Thymus (tissue), 14 donors: ENCODE measurements at places on chromosomes 12 and 14. TPM values are rescaled to one million over a fixed set of nuclear protein-coding genes. Genes with fewer than 3 reads are reported as not detected.

DNA sequence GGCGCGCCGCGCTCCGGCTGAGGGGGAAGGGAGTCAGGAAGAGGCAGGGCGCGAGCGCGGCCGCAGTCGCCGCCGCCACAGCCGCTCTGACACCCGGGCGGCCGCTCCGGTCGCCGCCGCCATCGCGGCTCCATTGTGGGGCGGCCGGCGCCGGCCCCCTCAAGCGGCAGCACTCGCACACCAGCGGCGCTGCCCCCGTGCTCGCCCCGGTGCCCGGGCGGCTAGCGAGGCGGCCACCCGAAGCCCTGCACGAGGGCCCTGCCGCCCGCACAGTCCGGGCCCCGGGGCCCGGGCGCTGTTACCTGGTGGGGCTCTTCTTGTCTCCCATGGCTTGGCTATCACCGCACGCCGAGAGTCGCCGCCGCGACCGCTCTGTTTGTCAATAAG is 202 bp downstream of the YAF2 start:
- H3K4me3 ChIP-seq: peak overlapping the region; percentile 70
- H3K27ac ChIP-seq: peak overlapping the region; percentile 88
- no peak for DNase-seq

GRCh38 chr12:11839091-11839641 is 189.7 kb downstream of the ETV6 start:
- H3K27ac ChIP-seq: peak overlapping the region; percentile 56
- peaks cover 37% of the 10 kb centered on the region for H3K36me3 ChIP-seq
- no peaks in the 10 kb centered on the region for H3K27me3 ChIP-seq
- peaks cover 13% of the 10 kb centered on the region for H3K4me1 ChIP-seq

Gene TMEM116
- 12.7 TPM for total RNA-seq

Gene VWF
- 6.7 TPM for total RNA-seq

DNA sequence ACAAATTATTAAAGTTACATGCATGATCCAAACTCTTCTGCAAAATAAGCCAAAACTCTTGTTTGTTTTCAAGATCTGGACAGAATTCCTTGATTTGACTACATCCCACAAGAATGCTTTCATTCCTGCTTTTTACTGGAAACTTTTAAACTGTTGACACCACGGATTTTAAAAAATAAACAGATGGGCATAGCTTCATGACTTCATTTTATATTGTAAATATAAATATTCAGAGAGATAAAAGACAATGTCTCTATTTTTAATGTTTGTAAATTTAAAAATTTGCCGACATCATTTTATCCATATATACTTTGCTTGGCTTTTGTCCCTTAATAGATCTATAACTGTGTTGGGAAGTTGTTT is 134.3 kb upstream of the DCN start:
- no peak overlapping the region for H3K27ac ChIP-seq
- no peaks in the 10 kb centered on the region for H3K27me3 ChIP-seq
- no peaks in the 10 kb centered on the region for H3K4me1 ChIP-seq
- DNase-seq: no peak

- H3K4me3 ChIP-seq: no peak overlapping the region
- H3K36me3 ChIP-seq: no peaks in the 10 kb centered on the region
- H3K27me3 ChIP-seq: peaks cover 3% of the 10 kb centered on the region
- no peaks in the 10 kb centered on the region for H3K4me1 ChIP-seq
- no peak for DNase-seq
These were observed 16.6 kb downstream of the RFLNA start for GRCh38 chr12:124311292-124312109.

Gene KRT75
- total RNA-seq: 0.14 TPM

GRCh38 chr14:71115821-71116567 is 208.7 kb downstream of the PCNX1 start:
- H3K27ac ChIP-seq: no peak overlapping the region
- DNase-seq: no peak
- H3K4me1 ChIP-seq: no peaks in the 10 kb centered on the region
- no peak overlapping the region for H3K4me3 ChIP-seq
- no peaks in the 10 kb centered on the region for H3K27me3 ChIP-seq

DNA sequence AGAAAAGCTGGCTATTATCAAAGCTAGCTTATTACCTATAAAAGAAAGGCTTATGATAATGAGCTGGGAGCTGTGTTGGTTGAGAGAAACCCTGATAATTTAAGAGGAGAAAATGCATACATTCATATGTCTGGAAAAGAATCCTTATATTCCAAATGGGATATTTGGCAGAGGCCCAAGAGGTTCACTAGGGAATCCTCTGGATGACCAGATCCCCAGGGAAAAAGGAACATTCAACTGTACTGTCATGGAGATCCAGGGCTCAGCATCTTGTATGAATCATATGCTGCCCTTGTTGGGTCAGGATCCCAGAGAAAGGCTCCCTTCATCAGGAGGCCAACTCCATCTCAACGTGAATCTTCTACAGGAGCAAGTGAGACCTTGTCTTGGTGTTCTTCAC is 16.6 kb upstream of the FBXO34 start:
- H3K4me3 ChIP-seq: no peak overlapping the region
- H3K4me1 ChIP-seq: no peaks in the 10 kb centered on the region

Gene LRIG3
- 24.8 TPM for total RNA-seq

DNA sequence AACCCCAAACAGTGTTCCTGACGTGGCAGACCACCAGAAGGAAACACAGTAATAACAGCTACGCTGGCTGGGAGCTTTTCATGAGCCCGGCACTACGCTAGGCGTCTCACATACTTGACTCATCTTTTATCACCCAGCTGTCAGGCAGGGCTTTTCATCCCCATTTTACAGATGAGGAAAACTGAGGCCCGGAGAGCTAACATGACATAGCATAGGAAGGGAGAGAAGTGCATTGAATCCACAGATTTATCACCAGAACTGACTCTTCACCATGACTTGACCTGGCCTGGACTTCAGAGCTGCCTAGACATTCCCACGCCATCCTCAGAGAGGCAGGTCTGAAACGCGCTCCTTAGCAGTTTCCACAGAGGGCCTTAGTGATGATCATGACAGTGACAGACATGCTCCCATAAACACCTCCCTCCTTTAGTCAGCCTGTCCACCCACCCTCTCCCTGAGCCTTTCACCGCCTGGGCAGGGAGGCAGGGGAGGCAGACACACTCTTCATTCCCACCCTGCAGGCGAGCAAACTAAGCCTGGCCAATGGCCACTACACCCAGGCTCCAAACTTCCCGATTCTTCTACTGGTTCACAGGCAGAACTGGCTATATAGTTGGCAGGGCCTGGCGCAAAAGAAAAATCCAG is 56.2 kb downstream of the RBM19 start:
- H3K4me3 ChIP-seq: no peak overlapping the region
- H3K4me1 ChIP-seq: peaks cover 2% of the 10 kb centered on the region
- no peaks in the 10 kb centered on the region for H3K36me3 ChIP-seq
- no peak overlapping the region for H3K27ac ChIP-seq
- no peaks in the 10 kb centered on the region for H3K27me3 ChIP-seq
- no peak for DNase-seq

DNA sequence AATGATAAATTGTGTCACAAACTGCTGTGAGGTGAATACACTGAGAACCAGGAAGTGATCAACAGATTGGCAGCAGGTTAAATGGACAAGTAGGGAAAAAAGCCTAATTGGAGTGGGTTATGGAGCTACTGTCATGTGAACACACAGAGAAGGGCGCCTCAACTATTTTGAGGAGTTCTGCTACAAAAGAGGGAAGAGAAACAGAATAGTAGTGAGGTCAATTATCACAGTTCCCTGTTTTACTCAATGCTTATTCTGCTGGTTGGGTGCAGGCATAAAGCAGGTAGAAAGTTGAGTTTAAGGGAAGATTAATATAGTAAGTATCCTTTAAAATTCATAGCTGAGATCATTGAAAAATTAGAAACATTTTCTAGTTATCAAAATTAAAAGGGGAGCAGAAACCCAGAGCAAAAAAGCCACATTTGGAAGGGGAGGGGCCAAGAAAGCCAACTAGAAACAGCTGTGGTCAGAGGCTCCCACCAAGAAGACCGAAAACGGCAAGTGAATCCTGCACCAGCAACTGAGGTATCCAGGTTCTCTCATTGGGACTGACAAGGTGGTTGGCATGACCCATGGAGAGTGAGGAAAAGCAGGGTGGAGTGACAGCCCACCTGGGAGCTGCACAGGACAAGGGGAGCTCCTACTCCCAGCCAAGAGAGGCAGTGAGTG is 105.7 kb downstream of the ZC3H14 start:
- no peaks in the 10 kb centered on the region for H3K36me3 ChIP-seq
- H3K27me3 ChIP-seq: no peaks in the 10 kb centered on the region
- DNase-seq: no peak
- no peak overlapping the region for H3K4me3 ChIP-seq
- H3K4me1 ChIP-seq: no peaks in the 10 kb centered on the region

Gene RDH11
- 36.8 TPM for total RNA-seq

Gene HOXC11
- not detected for total RNA-seq

Gene MSI1
- total RNA-seq: 0.05 TPM

DNA sequence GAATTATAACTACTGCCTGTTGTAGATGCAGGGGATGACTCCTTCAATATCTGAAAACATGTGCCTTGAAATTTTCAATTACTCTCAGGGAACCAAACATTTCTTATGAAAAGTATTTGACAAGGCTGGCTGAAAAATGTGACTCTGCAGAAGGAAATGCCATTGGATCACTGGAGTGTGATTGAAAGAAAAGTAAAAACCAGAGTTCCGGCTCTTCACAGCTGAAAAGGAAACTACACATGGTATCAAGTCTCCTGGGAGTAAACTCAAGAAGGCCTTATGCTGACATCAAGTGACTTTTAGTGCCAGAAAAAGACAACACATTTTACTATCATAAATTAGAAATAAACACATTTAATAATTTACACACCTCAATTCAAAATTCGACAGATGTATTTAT is 693.0 kb downstream of the LRFN5 start:
- H3K27ac ChIP-seq: no peak overlapping the region
- H3K27me3 ChIP-seq: no peaks in the 10 kb centered on the region
- H3K4me1 ChIP-seq: no peaks in the 10 kb centered on the region

Gene ACOT4
- 0.76 TPM for total RNA-seq

DNA sequence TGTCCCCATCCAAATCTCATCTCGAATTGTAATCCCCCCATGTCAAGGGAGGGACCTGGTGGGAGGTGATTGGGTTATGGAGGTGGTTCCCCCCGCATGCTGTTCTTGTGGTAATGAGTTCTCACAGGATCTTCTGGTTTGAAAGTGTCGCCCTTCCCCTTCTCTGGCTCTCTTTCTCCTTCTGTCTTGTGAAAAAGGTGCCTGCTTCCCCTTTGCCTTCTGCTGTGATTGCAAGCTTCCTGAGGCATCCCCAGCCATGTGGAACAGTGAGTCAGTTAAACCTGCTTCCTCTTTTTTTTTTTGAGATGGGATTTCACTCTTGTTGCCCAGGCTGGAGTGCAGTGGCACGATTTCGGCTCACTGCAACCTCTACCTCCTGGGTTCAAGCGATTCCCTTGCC is 104.0 kb downstream of the CCDC91 start:
- H3K4me3 ChIP-seq: no peak overlapping the region
- no peaks in the 10 kb centered on the region for H3K27me3 ChIP-seq
- H3K27ac ChIP-seq: no peak overlapping the region

- H3K36me3 ChIP-seq: no peaks in the 10 kb centered on the region
- no peak overlapping the region for H3K4me3 ChIP-seq
- no peak for DNase-seq
- H3K27me3 ChIP-seq: peaks cover 32% of the 10 kb centered on the region
- no peaks in the 10 kb centered on the region for H3K4me1 ChIP-seq
These were observed 22.2 kb upstream of the EDDM3A start for GRCh38 chr14:20723488-20723887.

- H3K36me3 ChIP-seq: no peaks in the 10 kb centered on the region
- no peak overlapping the region for H3K27ac ChIP-seq
- no peak for DNase-seq
- no peaks in the 10 kb centered on the region for H3K4me1 ChIP-seq
These were observed 270.4 kb upstream of the FAR2 start for GRCh38 chr12:28878629-28879028.

- H3K36me3 ChIP-seq: no peaks in the 10 kb centered on the region
- H3K27ac ChIP-seq: no peak overlapping the region
- DNase-seq: no peak
- H3K27me3 ChIP-seq: no peaks in the 10 kb centered on the region
These were observed 87.9 kb downstream of the SRRM4 start for GRCh38 chr12:119069147-119069642.

GRCh38 chr14:69715725-69716477 is 51.0 kb upstream of the SRSF5 start:
- no peak overlapping the region for H3K27ac ChIP-seq
- peaks cover 17% of the 10 kb centered on the region for H3K36me3 ChIP-seq
- no peak overlapping the region for H3K4me3 ChIP-seq
- no peak for DNase-seq
- peaks cover 15% of the 10 kb centered on the region for H3K4me1 ChIP-seq

Gene CCDC184
- total RNA-seq: 0.05 TPM

GRCh38 chr14:65961004-65961403 is 525.2 kb upstream of the CCDC196 start:
- no peak overlapping the region for H3K27ac ChIP-seq
- no peaks in the 10 kb centered on the region for H3K4me1 ChIP-seq
- DNase-seq: peak; percentile 14
- no peak overlapping the region for H3K4me3 ChIP-seq
- no peaks in the 10 kb centered on the region for H3K36me3 ChIP-seq
